Esophagus squamous epithelium (tissue), 5 donors: ENCODE measurements at places on chromosomes 5 and 9.

DNA sequence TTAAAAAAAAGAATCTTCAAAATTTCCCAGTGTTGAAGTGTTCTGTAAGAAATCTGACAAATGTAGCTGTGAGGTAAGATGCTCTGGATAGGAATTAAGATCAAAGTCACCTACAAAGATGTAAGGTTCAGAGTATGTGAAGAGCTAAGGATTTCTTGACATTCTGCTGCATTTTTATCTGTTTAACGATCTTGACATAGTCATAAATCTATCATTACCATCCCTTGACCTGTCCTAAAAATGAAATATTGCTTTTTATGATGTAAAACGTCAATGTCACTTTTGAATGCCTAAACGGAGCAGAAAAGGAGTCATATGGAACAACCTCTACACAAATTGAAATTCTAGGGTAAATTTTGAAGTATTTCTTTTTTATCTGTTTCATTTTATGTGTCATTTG, 939.3 kb downstream of the CDH18 start:
- no peak for DNase-seq

GRCh38 chr9:7146582-7146981, 388.8 kb downstream of the KDM4C start:
- no peak for DNase-seq

DNA sequence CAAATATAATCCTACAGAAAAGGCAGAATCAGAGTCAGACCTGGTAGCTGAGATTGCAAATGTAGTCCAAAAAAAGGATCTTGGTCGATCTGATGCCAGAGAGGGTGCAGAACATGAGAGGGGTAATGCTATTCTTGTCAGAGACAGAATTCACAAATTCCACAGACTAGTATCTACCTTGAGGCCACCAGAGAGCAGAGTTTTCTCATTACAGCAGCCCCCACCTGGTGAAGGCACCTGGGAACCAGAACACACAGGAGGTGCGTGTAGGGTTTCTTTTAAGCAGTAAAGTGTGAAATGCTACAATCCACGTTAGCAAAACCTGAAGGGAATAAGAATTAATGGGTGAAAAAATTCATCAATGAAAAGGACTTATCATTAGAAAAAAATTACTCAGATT, 145.8 kb downstream of the GIN1 start:
- no peak for DNase-seq

GRCh38 chr9:69421908-69422801, 97.1 kb downstream of the ENTREP1 start:
- DNase-seq, result no peak
